ENCODE measurements at places on chromosomes 12 and 14.

DNA sequence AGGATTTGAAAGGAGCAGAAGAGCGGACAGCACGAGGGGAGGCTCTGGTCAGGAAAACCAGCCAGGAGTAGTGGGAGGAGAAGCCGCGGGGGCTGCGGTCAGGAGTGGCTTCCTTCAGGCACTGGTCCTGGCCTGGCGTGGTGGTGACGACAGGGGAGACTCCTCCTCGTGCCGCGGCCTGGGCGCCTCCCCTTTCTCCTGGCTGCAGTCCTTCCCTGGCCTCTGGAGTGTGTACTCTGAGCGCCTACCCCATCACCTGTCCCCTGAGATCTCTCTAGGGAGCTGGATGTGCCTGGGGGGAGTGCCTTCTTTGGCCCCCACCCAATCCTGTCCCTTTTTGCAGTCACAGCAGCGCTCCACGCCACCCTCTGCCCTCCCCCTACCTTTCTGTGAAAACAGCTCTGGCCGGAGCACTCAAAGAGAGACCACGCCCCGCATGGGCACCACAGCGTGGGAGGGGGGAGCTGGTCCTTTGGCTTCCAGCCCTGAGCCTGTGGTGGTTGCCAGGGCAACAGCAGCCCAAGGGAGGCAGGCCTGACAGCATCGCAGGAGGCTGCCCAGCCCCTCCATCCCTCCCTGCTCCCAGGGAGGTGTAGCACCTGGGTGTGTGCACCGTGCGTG lies 125.9 kb downstream of the CALM1 start:
- peaks cover 11% of the 10 kb centered on the region for H3K4me1 ChIP-seq
- no peak overlapping the region for H3K27ac ChIP-seq
- DNase-seq = peak; percentile 72
- no peaks in the 10 kb centered on the region for H3K36me3 ChIP-seq
- H3K4me3 ChIP-seq = no peak overlapping the region

GRCh38 chr14:42719391-42719790 lies 1112.7 kb downstream of the LRFN5 start:
- no peak for DNase-seq
- peaks cover 10% of the 10 kb centered on the region for H3K4me1 ChIP-seq
- H3K27ac ChIP-seq = no peak overlapping the region
- no peaks in the 10 kb centered on the region for H3K27me3 ChIP-seq
- no peak overlapping the region for H3K4me3 ChIP-seq

- no peak overlapping the region for H3K27ac ChIP-seq
- no peaks in the 10 kb centered on the region for H3K4me1 ChIP-seq
These were observed 88.5 kb upstream of the FZD10 start for GRCh38 chr12:130073721-130074120.

DNA sequence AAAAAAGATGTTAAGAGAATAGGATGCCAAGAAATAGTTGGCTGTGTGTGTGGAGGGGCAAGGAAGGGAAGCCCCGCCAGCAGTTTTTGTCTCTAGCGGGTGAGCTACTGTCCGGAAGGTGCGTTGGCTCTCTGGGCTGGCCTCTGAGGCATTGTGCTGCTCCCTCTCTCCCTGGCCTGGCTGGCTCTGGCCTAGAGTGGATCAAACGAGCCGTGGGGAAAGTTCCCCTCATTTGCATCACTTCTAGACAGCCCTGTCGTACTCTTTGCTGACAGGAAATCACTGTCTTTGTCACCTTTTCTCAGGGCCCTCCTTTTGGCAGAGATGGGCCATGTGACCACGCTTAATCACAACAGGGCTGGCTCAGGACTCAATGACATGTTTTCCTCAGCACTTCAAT lies 236.1 kb upstream of the NPAS3 start:
- no peak for DNase-seq
- no peaks in the 10 kb centered on the region for H3K36me3 ChIP-seq
- no peak overlapping the region for H3K27ac ChIP-seq
- no peaks in the 10 kb centered on the region for H3K27me3 ChIP-seq
- H3K4me1 ChIP-seq = peaks cover 17% of the 10 kb centered on the region

- no peaks in the 10 kb centered on the region for H3K36me3 ChIP-seq
- no peak for DNase-seq
- no peak overlapping the region for H3K27ac ChIP-seq
- no peaks in the 10 kb centered on the region for H3K4me1 ChIP-seq
- H3K4me3 ChIP-seq = no peak overlapping the region
These were observed 1541.9 kb downstream of the AACS start for GRCh38 chr12:126607157-126607556.

- 0 out of 2 replicates have a peak, but pooled peaks cover 4% of the 10 kb centered on the region for H3K36me3 ChIP-seq
- no peak overlapping the region for H3K4me3 ChIP-seq
- no peaks in the 10 kb centered on the region for H3K4me1 ChIP-seq
- H3K27ac ChIP-seq = no peak overlapping the region
- H3K27me3 ChIP-seq = no peaks in the 10 kb centered on the region
These were observed 300.7 kb downstream of the ERC1 start for GRCh38 chr12:1291601-1292332.

DNA sequence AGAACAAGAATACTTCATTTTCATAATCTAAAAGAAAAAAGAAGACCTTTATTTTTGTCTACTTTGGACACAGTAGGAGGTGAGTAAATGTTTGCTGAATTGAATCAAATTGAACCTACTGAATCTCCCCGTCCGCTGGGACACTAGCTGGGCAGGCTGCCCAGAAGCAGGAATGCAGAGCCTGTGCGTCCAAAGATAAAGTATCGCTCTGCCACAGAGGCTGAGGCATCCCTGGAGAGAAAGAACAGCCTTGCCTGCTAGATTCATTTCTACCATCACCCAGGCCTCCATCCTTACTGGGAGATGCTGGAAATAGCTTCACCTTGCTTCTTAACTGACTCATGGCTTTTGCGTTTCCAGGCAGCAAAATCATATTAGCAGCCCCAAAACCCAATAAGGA lies 64.1 kb upstream of the TSPAN11 start:
- no peaks in the 10 kb centered on the region for H3K27me3 ChIP-seq
- no peak overlapping the region for H3K27ac ChIP-seq
- peak; percentile 53 for DNase-seq
- H3K4me3 ChIP-seq = no peak overlapping the region
